Urinary bladder (tissue), 4 donors: ENCODE measurements at places on chromosomes 5 and 9. TPM values are rescaled to one million over a fixed set of nuclear protein-coding genes. Genes with fewer than 3 reads are reported as not detected.

The CD274 gene
- 2.4 TPM for total RNA-seq

- DNase-seq = no peak
Measured at GRCh38 chr5:125492977-125493376, 746.5 kb upstream of the ZNF608 start.

- no peak for DNase-seq
Measured at GRCh38 chr9:36560771-36561170, 11.9 kb upstream of the MELK start.

The FOXI1 gene
- total RNA-seq = not detected

The TMEM171 gene
- not detected for total RNA-seq

- DNase-seq = no peak
Measured at GRCh38 chr5:92644266-92644886, 936.6 kb downstream of the NR2F1-AS1 start.

The HSPA4 gene
- total RNA-seq = 79.2 TPM

DNA sequence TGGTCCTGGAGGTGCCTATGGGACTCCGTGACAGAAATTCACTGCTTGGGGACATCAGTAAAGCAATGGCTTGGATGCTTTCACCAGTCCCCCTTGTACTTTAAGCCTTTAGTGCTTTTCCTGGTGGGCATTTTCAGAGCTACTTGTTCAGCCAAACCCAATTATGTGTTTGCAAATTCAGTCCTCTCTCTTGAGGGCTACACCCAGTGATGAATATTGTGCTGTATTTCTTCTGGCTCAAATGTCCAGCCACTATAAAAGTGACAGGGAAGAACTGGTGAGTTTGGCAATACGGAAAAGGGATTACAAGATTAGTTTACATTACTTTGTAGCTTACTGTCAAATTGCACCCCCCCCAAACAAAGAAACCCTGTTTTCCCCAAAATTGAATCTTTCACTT is 4.5 kb downstream of the THBS4 start:
- no peak for DNase-seq

The CDKN2B-AS1 gene
- 2.2 TPM for total RNA-seq

The PRRX2 gene
- total RNA-seq = 8.6 TPM

GRCh38 chr5:65774346-65774745 is 52.3 kb downstream of the NLN start:
- no peak for DNase-seq

The PCDHB16 gene
- total RNA-seq = 3.3 TPM

The AIF1L gene
- total RNA-seq = 20.6 TPM

DNA sequence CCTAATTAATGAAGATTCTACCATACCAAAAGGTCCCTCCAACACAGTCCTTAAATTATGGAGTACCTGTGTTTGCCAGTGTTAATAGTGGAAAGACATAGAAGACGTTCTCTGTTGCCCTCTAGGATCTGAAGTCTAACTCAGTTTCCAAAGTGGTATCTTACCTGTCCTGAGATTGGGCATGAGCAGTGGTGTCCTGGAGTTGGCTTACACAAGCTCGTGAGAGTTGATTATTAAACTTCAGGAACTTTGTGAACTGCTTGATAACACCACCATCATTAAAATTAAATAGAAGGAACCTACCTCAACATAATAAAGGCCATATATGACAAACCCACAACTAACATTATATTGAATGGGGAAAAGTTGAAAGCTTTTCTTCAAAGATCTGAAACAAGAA is 60.9 kb upstream of the SMARCA2 start:
- no peak for DNase-seq

GRCh38 chr9:81414836-81415235 is 274.5 kb downstream of the TLE1 start:
- DNase-seq = no peak

GRCh38 chr5:148861696-148862095 is 35.3 kb downstream of the ADRB2 start:
- no peak for DNase-seq

DNA sequence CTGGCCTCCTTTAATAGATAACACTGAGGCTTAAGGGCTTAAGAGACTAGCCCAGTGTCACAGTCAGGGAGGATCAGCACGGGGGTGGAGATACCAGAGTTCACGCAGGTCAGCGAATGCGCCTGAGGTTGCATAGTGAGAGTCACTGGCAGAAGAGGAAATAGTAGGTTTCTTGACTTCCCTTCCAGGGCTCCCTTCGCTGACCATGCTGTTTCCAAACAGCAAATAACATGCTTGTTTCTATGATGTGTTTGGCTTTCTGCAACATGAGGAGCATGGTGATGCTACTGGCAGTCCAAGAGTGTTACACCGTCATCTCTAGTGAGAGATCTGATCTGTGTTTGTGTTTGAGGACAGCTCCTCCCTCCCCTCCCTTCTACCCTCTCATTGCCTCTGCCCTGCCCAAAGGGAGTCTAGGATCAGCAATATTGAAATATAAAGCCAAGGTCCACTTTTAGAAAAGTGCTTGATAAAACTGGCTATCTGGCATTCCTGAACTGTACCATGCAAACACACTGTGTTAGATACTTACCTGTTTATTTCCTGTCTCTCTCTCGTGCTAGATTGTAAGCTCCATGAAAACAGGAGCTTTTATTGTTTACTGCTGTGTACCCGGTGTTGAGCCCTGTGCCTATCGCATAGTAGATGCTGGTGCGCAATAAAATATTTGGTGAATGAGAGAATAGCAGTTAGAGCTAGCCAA is 12.3 kb downstream of the TLE4 start:
- DNase-seq = no peak

DNA sequence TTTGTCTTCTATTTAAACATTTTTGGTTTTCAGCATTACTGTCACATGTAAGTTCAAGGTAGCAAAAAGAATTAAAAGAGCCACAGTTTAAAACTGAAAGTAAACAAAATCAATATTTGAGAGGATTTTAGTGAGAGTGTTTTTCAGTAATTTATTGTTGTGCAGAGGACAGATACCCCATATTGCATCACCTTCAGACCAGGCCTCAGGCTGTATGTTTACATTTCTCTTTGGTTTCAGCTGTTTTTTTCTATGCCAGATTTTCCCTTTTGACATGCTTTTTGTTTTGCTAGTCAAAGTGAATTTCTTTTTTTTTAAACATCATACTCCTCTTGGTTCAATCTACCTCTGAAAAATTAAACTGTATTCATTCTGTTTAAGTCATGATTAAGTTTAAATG is 47.2 kb downstream of the MAST4 start:
- no peak for DNase-seq

The SLCO6A1 gene
- not detected for total RNA-seq

DNA sequence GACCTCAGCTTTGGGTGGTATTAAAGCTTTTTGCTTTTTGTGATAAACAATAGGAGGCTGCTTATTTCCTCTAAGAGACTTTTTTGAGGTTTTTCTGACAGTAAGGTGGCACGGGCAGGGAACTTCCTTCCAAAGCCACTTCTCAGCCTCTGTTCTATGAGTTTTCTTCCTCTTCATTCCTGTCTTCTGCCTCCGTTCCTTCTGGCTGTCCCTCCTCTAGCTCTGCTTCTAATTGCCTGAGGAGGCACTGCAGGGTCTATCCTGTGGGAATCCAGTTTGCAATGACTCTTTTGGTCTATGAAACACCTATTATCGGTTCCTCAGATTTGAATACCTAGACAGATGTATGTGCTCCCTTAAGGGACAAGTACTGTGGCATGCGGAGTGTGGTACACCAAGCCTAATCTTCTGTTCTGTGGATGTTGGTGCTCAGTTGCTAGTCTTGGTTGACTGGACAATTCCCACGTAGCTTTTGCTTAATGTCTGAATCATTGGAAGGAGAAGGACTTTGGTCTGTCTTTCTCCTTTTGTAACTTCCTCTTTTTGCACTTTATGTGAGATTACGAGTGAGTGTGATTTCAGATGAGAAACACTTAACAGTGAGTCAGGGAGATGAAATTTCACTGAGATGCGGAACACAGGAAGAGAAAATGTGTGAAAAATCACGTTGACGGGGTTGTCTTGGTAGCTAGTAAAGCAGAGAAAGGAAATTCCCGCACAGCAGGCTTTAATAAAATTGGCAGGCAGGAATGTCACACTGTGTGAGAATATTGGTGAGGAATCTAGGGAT is 305.2 kb downstream of the EFNA5 start:
- no peak for DNase-seq

DNA sequence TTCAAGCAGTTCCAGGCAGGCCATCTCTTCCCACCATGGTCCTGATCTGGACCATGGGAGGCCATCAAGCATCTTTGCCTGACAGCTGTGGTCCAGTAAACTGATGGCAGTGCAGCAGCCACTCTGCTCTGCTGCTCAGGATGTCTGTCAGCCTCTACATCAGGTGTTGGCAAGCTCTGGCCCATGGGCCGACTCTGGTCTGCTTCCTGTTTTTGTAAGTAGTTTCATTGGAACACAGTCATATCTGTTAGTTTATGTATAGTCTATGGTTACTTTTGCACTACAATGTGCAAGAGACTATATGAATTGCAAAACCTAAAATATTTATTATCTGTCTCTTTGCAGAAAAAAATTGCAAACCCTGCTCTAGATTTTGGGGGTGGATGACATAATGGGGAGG is 225.0 kb downstream of the KCTD16 start:
- DNase-seq = no peak

DNA sequence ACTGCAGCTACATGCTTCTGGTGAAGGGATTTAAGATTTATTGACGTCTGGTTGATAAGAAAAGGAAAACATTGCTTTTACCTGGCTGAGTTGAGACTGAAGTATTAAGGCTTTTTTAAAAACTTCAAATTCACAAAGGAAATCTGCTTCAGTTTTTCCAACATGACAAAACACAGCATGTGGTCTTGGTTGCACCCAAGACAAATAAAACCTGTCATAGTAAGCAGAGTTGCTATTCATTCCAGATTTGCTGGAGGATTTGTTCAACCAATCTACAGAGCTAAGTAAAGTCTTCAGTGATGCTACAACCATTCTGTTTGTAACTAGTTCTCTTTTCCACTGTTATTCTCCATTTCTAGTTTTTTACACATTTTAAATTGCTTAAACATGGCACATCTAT is 11.3 kb downstream of the C5orf63 start:
- no peak for DNase-seq

DNA sequence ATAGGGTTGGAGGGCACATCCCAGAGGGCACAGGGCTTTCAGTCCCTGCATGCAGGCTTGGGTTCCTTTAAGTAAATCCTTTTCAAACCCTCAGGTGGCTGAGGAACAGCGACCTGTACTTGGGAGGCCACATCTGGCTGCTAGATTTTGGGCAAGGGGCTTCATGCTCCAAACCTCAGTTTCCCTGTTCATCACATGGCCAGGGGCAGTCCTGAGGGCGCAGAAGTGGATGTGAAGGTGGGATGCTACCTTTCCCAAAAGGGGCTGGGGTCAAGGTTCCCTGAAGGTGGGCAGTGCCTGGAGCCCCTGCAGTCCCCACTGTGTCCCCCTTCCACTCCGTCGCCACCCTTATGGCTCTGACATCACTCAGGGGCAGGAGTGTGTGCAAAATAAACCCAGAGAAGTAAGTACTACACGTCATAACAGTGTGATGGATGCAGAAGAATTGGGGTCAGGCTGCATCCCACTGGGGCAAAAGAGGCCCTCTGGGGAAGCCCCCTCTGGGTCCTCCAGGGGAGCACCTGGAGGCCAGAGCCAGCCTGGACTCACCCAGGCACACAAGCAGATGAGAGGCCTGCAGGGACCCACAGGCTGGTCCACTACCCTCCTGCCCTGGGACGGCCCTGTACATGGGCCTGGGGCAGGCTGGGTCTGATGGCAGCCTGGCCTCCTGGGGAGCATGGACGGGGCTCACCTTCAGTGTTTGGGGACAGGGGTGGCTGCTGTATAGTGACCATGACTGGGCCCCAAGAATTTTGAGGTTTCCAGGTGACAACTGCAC is 1.9 kb upstream of the CARD19 start:
- DNase-seq = no peak

The IL7R gene
- total RNA-seq = 1.5 TPM
